RKO (cell line): ENCODE measurements at places on chromosomes 7 and 10.
A peak's percentile ranks its signal among the peaks of the same experiment; 100 is the strongest.

DNA sequence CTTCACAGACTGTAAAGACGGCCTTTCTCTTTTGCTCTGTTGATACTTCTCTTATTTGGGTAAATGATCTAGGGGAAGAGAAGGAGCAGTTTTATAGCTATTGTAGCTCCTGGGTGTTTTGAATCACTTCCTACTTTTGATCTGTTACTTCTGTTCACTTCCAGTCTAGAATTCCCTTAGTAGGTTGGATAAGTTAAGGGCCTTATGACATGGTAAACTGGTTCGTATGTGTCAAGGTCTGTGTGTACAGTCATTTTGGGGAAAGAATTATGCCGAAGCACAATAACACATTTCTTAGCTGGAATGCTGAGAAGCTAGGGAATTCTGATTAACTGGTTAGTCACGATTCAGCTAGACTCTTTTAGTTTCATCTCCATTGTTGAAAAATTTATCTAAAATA lies 8.1 kb downstream of the DENND10 start:
- no peak for DNase-seq

GRCh38 chr7:111855842-111856227 lies 293.5 kb upstream of the IMMP2L start:
- peak; percentile 46 for DNase-seq

DNA sequence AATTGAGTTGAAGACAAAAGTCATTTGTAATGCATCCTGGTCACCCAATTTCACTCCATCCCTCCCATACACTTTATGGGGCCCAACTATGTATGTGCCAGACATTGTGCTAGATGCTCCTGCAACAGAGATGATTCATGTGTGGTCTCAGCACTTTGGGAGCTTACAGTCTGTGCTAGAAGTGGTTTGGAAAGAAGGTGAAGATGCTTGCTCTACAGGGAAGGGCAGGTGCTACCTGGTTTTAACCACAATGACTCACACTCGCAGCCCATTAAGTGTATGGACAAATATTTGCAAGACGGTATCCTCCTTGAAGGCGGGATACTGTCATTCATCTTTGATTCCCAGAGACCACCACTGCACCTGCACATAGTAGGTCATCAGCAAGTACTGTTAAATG lies 257.6 kb downstream of the OTUD1 start:
- no peak for DNase-seq

GRCh38 chr7:72098807-72099580 lies 313.1 kb downstream of the CALN1 start:
- DNase-seq: no peak

- no peak for DNase-seq
These were observed 569 bp upstream of the NPTX2 start for GRCh38 chr7:98616381-98617050.

DNA sequence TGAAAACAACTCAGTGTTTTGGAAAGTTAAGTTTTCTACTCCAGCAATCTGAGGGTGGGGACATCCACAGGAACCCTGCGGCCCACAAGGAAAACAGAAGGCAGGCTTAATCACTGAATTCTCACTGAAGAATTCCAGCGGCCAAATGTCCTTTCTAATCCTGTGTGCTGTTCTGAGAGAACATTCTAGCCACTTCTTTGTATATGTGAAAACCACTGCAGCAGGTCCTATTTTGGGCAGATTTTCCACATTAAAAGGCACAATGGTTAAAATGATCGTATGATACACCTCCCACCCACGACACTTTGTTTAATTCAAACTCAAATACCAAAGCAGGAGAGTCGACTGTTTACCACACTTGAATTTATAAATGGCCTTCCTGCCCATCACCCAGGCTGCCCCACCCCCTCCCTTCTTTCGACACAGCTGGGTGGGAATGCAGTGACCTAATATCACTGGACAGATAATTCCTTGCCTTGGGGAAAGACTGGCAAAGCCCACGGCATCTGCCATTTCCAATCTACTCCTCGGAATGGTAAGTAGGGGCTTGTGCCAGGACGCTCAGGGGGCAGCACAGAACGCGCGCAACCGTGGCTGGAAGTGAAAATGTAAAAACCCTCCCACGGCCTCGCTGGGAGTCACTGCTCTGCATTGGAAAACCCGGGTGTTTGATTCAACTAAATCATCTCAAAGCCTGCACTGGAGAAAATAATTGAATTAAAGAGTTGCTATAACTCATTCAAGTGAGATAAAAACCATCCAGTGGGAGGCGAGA lies 67.0 kb downstream of the CTBP2 start:
- no peak for DNase-seq

- peak; percentile 89 for DNase-seq
These were observed 163.4 kb upstream of the MKLN1 start for GRCh38 chr7:131164025-131164925.

DNA sequence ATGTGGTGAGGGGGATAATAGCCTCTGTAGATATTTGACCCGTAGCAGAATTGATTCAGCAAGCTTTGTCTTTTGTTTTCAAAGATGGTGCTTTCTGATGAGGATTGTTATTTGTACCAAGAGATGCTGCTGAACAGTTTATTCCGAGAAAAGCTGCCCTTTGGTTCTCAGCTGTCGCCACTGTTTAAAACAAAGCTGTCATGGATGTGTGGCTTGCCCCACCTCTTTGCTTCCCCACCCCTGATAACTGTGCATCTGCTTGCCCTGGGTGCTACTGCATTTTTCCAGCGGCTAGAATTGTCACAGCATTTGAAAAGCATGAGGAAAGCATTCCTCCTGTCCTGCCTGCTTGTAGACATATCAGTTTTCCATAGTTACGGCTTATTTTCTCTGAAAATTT lies 226.9 kb upstream of the CSTF2T start:
- no peak for DNase-seq

DNA sequence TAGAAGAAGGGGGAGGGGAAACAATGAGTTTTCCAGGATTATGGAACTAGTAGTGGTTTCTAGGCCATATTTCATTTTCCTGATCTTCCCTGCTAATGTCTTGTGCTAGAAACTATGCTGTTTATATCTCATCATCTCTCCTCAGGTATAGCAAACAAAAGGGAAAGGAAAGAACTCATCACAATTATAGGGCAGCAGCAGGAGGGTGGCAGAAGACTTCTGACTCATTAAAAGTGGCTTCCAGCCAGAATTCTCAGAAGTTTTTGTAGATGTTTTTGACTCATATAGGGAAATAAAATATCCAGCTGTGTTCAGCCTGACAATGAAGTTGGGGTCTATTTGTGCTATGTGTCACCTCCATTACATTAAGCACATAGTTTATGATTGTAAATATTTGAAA lies 6.5 kb downstream of the AHR start:
- peak; percentile 60 for DNase-seq

DNA sequence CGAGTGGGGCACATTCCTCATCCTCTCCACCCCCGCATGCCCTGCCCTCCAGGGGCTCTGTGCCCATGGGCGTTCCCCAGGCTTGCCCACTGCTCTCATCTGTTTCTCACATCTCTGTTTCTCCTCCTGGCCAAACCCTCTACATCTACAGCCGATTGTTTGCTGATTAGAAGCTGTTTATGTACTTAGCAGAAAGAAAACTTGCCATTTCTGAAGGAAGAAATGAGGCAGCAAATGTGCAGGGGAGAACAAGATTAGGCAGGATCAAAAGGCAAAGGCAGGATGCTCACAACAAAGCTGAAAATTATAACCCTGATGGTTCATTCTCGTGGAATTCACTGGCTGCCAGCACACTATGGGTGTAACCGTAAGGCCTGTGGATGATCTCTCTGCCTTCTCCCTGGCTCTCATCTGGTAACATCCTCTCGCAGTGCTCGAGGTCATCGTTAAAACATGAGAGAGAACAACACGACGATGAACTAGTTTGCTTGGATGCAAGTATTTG lies 111.6 kb upstream of the KLF14 start:
- DNase-seq: peak; percentile 46

DNA sequence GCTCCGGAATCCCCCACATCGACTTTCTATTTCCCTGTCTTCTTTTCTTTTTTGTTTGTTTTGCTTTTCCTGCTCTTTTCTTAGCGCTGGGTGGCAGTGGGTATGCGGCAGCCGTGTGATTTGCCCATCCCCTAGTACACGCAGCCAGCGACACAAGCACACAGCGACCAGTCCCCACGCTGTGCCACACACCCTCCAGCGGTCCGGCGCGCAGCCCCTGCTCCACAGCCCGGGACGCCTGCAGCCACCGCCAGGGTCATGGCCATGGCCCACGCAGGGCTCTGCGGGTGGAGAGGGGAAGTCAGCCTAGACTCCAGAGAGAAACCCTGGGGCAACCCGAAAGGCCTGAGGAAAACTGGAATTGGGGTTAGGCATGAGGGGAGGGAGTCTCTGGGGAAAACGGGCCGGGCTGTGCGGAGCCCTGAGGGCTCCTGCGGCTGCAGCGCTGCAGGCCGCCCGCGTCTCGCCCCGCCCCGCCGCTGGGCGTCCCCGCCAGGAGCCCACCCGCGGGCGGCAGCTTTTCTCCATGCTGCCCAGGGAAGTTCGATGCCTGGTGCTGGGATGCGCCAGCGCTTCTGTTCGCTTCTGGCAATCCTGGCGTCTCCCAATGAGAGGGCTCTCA lies 2.5 kb downstream of the CHRM2 start:
- DNase-seq: no peak

- no peak for DNase-seq
These were observed 17.4 kb downstream of the CALML5 start for GRCh38 chr10:5482016-5482415.

GRCh38 chr10:116948530-116948870 lies 56.5 kb downstream of the SHTN1 start:
- DNase-seq: no peak

DNA sequence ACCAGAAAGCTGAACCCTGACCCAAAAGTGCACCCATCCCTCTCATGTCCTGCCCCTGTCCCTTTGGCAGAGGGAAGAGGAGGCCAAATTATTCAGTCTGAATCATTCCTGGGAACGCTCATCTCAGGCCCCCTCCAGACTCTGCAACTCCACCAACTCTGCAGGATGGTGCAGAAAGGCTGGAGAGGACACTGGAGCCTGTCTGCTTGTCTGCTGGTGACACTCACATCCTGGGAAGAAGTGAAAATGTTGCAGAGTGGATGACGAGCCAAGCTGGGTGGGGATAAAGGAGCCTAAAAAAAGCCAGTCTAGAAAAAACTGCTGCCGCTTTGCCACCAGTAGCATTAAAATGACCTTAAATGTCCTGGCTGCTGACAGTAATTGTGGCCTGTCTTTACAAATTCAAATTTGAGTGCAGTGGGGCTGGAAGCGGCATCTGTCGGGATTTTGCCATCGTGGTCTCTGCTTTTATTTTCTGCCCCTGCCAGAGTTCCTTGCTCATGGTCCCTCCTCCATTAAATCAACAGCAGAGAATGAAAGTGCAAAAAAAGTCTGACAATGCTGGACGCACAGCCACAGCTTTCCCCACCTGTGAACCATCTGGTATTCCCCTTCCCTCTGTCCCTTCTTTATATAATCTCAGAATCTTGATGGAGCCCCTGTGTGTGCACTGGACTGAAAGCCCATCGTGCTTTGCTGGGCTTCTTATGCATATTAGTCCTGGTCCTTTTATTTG lies 63.9 kb downstream of the STK17A start:
- DNase-seq: no peak

DNA sequence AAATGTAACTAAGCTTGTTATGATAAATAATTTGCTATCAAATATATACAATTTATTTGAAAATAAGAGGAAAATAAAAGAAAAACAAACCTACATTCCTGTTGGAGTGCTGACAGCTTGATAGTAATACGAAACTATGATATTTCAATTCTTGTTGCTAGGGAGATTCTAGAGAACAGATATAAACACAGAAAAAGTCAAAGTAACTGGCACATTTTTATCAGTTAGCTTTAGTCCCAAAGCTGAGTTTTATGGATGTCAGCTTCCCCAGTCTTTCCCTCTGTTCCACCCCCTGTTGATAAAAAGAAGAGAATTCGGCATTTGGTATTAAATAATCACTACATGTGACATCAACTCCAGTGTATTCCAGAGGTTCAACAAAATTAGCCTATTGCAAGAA lies 1134.0 kb downstream of the XPNPEP1 start:
- no peak for DNase-seq

DNA sequence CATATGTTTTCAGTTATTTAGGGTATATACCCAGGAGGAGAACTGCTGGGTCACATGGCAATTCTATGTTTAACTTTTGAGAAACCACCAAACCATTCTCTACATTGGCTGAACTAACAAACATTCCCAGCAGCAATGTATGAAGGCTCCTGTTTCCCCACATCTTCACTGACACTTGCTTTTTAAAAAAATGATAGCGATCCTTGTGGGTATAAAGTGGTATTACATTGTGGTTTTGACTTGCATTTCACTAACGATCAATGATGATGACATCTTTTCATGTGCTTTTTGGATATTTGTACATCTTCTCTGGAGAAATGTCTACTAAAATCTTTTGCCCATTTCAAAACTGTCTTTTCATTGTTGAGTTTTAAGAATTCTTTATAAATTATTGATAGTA lies 51.2 kb upstream of the ANAPC16 start:
- peak; percentile 15 for DNase-seq

DNA sequence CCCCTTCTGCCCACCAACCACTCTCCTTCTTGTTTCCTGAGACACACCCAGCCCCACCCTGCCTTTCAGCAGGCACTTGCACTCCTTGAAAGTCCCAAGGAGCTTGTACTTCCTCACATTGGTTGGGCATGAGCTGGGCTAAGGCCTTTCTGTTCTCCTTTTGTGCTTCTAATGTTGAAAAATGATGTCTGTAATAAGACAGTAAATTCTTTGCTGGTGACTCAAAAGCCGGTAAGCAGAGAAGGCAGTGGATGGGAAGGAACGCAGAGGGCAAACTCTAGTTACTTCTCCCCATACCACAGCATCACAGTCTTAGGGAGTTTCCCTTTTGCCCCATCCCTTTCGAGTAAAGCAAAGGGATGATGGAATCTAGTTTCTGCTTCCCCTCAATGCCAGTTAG lies 185.6 kb downstream of the PLXNA4 start:
- no peak for DNase-seq

DNA sequence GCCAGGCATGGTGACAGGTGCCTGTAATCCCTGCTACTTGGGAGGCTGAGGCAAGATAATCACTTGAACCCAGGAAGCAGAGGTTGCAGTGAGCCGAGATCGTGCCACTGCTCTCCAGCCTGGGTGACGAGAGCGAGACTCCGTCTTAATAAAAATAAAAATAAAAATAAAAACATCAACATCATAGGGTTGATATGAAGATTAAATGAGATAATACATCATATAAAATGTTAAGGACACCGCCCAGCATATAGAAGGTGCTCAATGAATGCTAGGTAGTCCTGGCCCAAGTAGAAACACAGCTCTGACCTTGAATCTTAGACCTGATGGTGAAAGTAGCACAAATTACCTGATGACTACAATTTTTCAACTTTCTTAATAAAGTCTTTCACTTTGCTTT lies 74.0 kb downstream of the PAX2 start:
- DNase-seq: no peak

- DNase-seq: peak; percentile 25
These were observed 78.0 kb upstream of the AGBL3 start for GRCh38 chr7:134908289-134908688.

GRCh38 chr7:105132835-105133234 lies 118.8 kb downstream of the KMT2E start:
- no peak for DNase-seq

GRCh38 chr7:102253973-102254370 lies 32.7 kb upstream of the SH2B2 start:
- no peak for DNase-seq
